Cardiac fibroblast (primary cell): ENCODE measurements at places on chromosomes 11 and 22.

DNA sequence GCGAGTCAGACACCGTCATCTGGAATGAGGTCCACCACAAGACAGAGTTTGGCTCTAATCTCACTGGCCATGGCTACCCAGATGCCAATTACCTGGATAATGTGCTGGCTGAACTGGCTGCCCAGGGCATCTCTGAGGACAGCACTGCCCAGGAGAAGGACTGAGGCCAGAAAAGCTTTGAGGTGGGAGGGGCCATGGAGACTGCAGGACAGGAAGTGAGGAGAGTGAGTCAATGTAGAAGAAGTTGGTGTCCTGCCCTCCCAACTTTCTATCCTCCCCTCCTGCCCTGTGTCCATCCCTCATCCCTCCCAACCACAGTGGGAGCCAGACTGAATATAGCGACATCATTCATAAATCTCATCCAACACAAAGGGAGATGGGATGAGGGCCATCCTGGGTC is 8.0 kb downstream of the MPEG1 start:
- DNase-seq = no peak

- peak; percentile 48 for DNase-seq
Observed at GRCh38 chr22:20805972-20806471, 32.1 kb downstream of the SERPIND1 start.

- DNase-seq = no peak
Observed at GRCh38 chr11:67535561-67535960, 12.3 kb upstream of the CABP2 start.

DNA sequence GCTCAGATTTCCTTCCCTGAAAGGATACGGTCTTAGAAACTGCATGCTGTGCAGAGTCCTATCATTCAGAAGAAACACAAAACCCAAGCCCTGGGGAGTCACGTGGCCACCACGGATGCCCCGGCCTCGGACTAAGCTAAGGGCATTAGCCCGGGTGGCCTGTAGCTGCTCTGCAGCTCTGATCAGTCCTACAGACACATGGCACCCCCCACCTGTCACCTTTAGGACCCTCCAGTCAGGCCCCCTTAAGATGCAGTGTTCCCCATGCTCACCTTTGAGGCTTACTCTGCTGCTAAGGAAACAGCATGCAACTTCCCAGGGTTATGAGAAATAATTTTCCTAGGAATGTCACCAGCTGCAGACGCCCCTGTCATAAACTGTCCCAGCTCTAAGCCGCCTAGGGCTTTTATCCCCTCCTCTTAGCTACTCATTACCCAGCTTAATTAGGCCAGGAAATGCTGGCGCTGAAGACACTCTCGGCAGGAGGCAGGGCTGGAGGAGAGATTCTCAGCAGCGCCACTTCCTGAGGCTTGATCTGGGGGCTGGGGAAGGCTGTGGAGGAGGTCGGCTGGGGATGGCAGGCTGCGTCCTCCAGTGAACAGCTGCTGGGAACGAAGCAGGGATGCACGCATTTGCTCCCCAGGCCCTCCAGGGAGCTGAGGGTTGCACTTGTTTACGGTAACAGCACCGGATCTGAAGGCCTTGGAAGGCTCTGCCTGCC is 47.2 kb upstream of the ADA2 start:
- DNase-seq = no peak

DNA sequence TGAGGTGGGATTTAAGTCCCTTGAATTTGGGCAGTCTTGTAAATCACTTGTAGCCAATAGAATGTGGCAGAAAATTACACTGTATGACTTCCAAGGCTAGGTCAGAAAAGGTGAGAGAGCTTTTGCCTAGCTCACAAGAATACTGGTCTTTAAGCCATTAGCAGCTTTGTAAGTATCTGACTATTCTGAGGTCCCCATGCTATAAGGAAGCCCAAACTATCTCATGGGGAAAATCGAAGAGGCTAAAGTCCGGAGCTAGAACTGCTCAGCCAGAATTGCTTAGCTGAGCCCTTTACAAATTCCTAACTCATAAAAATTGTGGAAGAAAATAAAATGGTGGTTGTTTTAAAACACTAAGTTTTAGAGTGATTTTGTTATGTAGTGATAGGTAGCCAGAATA is 13.0 kb downstream of the FAR1 start:
- no peak for DNase-seq

GRCh38 chr11:61830237-61831105 is 2.4 kb downstream of the FADS2 start:
- peak; percentile 63 for DNase-seq

- DNase-seq = no peak
Observed at GRCh38 chr22:30438559-30438958, 13.0 kb downstream of the MTFP1 start.

DNA sequence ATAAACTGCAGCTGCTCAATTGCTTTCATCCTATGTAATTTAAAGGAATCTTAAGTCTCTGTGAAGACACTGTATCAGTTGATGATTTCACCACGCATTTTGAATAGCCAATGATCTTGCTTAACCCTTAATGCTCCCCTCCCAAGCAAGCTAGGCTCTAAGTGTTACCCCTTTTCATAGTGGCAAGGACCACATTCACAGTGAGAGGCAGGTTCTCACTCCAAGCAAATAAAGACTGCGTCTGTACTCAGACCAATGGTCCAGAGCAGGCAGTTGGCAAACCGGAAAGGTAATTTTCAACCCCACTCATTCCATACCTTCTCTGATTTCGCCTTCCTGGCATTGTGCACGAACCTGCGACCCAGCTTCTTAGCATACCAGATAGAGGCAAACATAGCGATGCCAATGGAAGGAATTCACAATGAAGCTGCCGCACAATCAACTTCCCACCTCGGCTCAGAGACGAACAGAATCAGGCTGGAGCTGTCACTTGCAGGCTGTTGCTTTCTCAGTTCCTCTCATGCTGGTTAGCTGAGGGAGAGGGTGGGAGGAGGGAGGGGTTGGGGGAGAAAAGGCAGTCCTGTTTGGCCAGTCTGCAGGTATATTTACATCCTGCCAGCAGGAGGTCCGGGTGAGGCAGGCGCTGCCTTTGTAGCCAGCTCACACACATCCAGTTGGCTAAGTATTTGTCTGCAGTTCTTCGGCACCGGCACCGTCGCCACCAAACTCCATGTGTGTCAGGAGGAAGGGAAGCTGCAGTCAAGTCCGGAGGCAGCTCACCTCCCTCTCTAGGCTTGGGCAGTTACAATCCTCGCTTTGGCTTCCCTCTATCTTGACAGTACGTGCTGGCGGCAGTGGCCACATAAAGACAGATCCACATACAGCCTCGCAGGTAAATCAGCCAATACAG is 1151.2 kb upstream of the CCDC90B start:
- no peak for DNase-seq

DNA sequence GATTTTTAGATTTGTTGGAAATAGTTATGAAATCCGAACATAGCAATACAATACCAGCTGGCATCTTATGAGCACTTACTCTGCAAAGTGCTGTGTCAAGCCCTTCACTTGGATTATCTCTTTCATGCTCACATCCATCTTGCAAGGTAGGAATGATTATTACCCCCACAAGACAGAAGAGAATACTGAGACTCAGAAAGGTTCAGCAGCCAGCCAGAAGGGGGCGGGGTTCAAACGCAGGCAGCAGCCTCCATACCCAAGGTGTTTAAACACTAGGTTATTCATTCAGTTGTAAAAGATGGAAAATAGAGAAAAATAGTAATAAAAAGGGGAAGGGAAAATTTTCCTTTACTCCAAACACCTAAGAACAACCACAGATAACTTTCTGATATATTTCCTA is 158.5 kb downstream of the CCDC34 start:
- peak; percentile 52 for DNase-seq

DNA sequence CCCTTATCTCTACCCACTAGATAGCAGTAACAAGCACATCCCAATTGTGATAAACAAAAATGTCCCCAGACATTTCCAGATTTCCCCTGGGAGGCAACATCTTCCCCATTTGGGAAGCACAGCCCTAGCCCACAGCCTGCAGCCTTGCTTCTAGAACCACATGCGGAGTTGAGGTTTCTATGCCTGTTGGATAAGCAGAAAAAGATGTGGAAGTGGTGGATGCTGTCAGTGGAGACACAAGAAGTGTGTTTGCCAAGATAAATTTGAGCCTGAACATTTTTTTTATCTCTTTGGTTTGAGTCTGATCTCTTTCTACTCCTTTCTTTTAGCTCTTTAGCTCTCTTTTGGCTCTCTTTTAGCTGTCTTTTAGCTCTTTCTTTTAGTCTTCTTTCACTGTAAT is 884.5 kb downstream of the NTM start:
- no peak for DNase-seq

DNA sequence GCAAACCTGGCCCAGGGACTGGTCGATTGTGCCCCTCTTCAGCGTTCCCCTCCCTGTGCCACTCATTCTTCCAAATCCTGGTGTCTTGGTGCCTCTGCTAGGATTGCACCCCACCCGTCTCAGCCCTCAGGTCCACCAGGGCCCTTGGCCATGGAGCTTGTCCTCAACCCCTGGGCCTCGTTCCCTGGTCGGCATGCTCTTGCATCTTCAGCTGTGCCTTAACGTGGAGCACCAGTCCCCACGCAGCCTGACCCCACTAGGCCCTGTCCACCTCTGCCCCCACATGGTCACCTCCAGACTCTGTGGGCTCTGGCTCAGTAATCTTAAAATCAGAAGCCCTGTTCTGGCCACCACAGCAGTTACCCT is 61.1 kb downstream of the OSBP2 start:
- DNase-seq = no peak

DNA sequence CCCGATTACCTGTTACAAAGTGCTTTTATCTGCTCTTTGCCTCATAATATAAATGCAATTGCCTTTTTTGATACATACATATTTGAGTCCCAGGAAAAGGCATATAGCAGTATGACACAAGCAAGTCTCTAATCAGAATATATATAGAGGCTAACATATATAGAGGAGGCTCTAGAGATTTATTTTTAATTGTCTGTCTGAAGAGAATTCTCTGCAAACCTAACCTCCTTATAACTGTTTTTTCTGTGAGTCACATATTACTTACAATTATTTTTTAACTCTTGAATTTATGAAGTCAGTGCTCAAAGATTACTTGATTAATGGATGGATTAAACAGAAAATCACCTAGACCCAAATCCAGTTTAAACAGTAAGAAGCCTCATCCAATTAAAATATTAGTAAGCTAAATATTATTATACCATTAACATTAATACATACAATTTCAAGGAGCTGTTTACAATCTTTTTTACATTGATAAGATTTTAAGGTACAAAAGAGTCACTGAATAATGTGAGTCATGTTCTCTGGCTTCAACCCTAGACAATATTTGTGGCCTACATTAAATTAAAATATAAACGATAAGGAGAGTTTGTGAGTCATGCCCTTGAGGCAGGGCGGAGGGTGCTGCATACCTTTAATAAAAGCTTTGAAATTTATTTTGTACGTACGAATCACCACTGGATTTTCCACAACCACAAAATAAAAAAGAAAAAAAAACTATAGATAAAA is 19.2 kb upstream of the MMP13 start:
- peak; percentile 65 for DNase-seq

DNA sequence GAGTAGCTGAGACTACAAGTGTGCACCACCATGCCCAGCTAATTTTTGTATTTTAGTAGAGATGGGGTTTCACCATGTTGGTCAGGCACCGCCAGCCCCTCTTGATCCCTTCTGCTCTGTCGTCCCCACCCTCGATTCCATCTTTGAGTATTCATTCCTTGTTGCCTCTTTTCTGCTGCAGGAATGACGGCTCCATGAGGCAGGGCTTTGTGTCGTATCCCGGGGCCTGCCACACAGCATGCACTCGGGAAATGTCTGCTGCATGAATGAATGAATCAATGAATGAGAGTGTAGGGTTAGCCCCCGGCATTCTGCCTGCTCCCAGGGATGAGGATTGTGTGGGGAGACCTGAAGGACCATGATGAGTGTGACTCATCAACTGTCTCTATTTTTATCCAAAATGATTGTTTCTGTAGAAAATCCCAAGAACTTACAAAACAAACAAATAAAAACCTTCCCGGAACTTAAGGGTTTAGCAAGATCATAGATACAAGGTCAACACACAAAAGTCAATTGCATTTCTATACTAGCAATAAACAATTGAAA is 54.6 kb upstream of the SLC22A12 start:
- DNase-seq = no peak

DNA sequence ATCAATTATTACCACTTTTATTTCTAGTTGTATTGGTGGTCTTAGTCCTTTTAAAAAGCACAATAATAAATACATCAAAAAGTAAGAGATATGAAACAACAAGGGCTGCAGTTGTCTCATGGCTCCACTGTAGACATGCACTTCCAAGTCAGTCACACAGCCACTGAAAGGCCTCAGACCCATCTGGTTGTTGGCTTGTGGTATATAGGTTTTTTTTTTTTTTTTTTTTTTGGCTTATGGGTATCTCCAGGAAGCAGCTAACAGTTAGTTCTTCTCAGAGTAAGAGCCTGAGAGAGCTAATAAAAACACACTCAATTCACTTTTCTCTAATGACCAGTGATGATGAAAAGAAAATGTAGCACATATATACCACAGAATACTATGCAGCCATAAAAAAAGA is 6.0 kb upstream of the OR52E6 start:
- DNase-seq = no peak

DNA sequence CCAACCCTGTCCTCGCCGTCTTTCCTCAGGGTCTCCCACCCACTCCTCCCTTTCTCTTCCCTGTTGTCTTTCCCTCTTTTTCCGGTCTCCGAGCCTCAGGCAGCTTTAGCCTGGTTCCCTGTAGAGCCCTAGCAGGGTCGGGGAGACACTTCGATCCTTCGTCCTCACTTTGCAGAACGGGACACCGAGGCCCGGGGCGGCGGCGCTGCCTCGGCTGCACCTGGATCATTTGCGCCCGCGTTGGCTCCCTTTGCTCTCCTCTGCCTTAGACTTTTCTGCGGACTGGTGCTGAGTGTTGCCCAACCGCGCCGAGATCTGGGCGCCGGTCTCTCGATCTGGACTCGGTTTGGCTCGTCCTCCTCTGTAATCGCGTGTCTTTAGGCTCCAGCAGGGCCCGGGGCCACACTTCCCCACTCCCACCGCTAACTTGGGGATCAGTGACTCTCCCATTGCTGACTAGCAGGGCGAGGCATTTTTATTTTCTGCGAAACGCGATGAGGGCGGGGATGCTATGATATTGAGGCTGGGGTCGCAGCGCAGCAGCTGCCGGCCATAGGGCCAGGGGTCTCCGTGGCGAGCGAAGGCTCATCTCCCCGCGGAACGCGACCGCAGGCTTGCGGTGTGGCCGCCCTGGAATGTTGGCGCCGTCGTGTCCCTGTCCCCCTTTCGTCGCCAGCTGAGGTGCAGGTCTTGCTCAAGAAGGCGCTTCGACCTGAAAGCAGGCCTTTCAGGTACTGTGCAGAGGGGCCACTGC is 1.6 kb upstream of the E2F8 start:
- DNase-seq = no peak

- DNase-seq = peak; percentile 3
Observed at GRCh38 chr11:23509023-23509422, 648.7 kb upstream of the CCDC179 start.

DNA sequence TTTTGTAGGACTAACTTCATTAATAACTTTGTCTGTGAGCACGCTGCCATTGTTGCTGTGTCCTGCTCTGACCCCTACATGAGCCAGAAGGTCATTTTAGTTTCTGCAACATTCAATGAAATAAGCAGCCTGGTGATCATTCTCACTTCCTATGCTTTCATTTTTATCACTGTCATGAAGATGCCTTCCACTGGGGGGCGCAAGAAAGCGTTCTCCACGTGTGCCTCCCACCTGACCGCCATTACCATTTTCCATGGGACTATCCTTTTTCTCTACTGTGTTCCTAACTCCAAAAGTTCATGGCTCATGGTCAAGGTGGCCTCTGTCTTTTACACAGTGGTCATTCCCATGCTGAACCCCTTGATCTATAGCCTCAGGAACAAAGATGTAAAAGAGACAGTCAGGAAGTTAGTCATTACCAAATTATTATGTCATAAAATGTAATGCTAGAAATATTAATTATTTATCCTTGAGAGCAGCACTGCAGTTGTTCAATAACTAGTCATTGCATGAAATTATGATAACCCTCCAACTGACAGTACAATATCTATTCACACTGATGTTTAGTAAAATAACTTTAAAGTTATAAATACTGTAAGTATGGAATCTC is 46.4 kb upstream of the OR5D13 start:
- DNase-seq = no peak
